ENCODE measurements at places on chromosomes 3 and 15.

DNA sequence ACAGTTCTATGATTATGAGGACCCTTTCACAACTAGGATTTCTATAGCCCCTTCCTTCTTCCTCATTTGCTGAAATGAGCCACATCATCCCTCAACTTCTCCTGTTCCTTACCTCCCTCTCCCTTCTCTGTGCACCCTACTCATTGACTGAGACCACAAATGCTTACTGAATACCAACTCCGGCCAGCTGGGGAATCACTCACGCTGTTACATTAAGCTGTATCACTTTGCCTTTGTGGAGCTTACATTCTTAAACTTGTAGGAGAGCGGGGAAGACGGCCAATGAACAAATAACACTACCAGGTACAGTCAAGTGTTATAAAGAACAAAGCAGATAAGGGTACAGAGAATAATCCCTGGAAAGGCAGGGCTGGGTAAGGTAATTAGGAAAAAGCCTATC lies 5.7 kb downstream of the SUCLG2 start:
- no peak for DNase-seq

- DNase-seq = no peak
These were observed 91.8 kb downstream of the TOP2B start for GRCh38 chr3:25572919-25573385.

- no peak for DNase-seq
These were observed 709.4 kb downstream of the ZNF385D start for GRCh38 chr3:21041621-21042020.

DNA sequence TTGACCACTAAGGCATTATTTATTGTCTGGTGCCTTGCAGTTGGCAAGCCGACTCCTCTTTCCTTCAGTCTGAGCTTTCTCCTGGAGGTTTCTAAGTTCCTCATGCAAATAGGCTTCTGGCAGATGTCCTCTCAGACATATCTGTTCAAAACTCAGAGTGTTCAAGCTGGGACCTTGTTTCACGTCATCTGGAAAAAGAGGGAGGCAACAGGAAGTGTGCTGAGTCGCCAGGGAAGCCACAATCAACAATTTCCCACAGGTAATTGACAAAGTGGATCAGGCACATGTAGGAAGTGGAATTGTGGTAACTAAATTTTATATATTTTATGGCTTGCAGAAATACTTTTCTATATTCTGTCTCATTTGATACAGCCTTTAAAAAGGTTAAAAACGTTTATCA lies 14.6 kb downstream of the SCG5 start:
- no peak for DNase-seq

DNA sequence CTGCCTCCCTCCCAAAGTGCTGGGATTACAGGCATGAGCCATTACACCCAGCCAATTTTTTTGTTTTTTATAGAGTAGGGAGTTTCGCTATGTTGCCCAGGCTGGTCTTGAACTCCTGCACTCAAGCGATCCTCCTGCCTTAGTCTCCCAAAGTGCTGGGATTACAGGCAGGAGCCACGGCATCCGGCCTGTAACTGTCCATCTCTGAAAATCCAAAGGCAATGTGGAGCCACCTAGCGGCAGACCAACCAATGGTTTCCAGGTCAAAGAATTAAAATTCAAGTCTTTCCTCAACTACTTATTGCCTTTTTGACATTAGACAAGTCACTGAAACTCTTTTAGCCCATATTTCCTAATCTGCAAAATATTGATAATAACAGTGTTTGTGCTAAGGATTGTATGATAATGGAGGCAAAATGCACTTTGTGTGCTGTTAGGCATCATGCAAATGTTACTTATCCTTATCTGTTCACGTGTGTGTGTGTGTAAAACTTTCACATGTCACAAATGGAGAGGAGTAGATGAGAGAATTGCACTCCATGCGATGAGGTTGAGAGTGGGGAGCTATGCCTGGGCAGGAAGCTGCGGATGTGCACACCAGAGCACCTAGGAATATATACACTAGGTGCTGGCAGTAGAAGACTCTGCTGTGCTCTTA lies 48.7 kb downstream of the COL8A1 start:
- no peak for DNase-seq

- DNase-seq = no peak
These were observed 1005.9 kb upstream of the CFAP20DC start for GRCh38 chr3:60055765-60056164.

GRCh38 chr15:81182756-81183438 lies 13.8 kb upstream of the IL16 start:
- DNase-seq = no peak

DNA sequence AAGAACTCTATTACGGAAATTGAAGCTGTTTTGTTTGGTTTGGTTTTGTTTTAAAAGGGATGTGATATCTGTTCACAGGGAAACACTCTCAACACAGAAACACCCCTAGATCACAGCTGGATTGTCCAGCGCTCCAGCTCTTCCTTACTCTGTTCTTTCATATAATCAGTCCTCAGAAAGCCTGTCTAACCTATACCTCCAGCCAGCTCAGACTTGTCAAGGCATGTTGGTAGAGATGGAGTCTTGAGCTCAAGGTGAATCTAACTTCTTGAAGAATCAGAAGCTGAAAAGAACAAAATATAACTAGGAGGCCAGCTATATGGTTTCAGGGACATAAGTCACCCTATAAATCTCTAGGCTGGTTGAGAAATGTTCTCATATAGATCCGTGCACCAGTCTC lies 110.2 kb upstream of the EPHA3 start:
- DNase-seq = no peak

- DNase-seq = no peak
These were observed 22.7 kb downstream of the DHX30 start for GRCh38 chr3:47825590-47825989.

DNA sequence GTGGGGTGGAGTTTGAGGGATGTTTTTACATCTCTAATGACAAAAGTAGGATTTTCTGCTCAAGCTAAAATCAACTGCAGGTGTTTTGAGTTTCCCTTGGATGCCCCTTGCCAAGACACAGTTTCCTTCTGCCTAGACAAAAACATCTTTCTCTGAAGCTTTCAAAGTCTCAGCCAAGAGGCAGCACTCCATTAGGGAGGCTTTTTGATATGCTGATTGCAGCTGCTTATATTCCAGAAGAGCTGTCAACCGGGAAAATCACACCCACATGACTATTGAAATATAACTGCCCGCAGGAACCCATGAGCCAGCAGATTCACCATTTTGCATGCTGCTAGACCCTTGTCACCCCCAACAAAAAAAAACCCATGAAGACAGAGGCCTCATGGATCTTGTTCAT lies 27.5 kb upstream of the ZNF148 start:
- DNase-seq = no peak

DNA sequence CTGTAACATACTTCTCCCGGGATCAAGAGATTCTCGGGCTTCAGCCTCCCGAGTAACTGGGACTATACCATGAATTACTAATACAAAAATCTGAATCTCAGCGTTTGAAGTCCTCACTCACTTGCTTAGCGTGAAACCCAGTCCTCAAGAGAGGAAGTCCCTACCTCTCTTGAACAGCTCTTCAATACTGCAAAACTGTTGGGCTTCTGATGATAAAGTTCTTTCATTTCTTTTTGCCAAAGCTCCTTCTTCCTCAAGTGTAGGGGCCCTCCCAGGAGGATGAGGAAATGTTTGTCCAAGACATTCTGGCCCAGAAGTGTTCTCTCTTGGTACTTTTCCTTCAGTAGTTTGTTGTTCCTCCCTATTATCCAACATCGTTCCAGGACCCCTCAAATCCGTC lies 48.5 kb downstream of the FMN1 start:
- no peak for DNase-seq

DNA sequence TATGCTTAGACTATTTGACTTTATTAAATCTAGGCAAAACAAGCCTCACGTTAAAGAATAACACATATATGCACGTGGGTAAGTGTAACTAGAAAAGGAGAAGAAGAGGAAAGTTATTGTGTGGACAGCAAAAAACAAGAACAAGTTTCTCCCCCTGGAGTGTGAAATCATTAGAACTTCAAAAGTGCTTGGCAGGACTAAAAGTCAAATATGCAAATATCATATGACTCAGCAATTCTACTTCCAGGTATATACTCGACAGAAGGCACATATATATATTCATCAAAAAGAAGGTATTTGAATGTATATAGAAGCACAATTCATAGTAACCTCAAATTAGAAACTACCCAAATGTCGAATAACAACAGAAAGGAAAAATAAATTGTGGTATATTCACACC lies 68.9 kb upstream of the STXBP5L start:
- no peak for DNase-seq

- no peak for DNase-seq
These were observed 3.9 kb upstream of the TLE3 start for GRCh38 chr15:70101459-70102113.

GRCh38 chr3:172106989-172107388 lies 67.6 kb downstream of the FNDC3B start:
- DNase-seq = no peak
